Activated T-helper 9 cell treated with anti-CD3 and anti-CD28 coated beads, Interleukin-2, amount 50 U/mL, for 16 hours (primary cell): ENCODE measurements at places on chromosomes 5 and 9.

GRCh38 chr9:125446561-125447094, 185.0 kb downstream of the GAPVD1 start:
- no peak for DNase-seq

DNA sequence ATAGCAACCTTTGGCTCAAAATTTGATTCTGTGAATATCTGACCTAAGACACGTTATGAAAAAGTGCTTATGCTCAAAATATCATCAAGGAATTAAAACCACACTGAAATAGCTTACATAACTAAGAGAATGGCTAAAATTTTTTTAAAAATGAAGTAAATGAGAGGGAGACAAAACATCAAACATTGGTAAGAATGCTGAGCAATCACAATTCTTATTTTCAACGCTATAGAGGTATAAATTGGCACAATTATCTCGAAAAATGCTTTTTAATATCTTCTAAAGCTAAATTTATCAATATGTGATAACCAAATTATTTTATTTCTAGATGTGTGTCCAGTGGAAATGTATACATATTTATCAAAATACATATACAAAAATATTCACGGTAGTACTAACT, 381.3 kb downstream of the ANXA1 start:
- DNase-seq: no peak

DNA sequence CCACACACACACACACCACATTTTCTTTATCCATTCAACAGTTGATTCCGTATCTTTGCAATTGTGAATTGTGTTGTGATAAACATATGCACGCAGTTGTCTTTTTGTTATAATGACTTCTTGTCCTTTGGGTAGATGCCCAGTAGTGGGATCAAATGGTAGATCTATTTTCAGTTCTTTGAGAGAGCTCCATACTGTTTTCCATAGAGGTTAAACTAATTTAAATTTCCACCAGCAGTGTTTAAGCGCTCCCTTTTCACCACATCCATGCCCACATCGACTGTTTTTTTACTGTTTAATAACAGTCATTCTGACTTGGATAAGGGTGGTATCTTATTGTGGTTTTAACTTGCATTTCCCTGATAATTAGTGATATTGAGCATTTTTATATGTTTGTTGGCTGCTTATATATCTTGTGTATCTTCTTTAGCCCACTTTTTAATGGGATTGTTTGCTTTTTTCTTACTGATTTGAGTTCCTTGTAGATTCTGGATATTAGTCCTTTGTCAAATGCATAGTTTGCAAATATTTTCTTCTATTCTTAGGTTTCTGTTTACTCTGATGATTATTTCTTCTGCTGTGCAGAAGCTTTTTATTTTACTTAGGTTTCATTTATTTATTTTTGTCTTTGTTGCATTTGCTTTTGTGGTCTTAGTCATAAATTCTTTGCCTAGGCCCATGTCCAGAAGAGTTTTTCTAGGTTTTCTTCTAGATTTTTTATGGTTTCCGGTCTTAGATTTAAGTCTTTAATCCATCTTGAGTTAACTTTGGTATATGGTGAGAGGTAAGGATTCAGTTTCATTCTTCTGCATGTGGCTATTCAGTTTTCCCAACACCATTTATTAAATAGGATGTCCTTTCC, 82.4 kb downstream of the SH3RF2 start:
- DNase-seq: no peak

GRCh38 chr5:142720641-142721271, 34.9 kb upstream of the FGF1 start:
- DNase-seq: no peak

GRCh38 chr5:6379246-6379645, 899 bp upstream of the MED10 start:
- no peak for DNase-seq

DNA sequence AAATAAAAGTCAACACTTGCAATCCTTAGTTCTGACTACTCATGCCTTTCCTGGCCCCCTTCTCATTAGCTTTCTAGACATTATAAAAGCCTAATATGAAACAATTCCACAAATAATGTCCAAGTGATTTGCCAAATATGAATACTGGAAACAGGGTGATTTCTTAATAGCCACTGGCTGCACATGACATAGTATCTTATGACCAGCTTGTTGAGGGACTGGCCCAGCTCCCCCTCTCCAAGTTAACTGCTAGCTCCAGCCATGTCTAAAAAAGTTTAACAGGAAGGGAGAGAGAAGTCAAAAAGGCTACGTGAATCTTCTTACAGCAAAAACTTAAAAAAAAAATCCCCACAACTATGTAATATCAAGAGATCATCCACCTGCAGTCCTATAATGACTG, 1.5 kb downstream of the CERT1 start:
- DNase-seq: no peak
